ENCODE measurements at places on chromosomes 2 and 18.

- no peak for DNase-seq
These were observed 4.3 kb downstream of the KDM3A start for GRCh38 chr2:86445436-86445835.

GRCh38 chr2:29650631-29651097 lies 270.7 kb downstream of the ALK start:
- DNase-seq: peak; percentile 9

DNA sequence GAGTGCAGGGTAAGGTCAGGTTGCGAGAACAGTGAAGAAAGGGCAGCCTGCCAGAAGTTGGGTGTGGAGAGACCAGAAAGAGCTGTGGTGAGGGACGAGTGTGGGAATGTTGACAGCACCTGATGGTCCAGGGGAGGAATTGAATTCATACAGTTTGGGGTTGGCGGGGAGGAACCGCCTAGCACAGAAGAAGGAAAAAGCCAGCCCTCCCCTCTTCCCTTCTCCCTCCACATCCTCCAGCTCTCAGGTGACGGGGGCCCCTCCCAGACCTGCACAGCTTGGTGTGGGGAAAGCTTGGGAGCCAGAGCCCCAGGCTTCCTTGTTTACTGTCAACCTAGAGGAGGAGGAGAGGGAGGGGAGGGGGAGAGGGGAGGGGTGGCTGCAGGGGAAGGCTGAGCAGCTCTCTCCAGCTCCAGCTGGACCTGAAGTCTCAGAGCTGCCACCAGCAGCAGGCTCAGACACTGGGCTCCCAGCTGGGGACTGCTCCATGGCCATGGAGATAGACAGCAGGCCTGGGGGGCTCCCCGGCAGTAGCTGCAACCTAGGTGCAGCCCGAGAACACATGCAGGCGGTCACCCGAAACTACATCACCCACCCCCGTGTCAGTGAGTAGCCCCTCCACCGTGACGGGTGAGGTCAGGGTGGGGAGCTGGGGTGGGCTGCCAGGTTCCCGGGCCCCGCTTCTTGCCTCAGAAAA lies at the start of gene ATP6V1B1:
Gene ATP6V1B1, plus strand, starts transcription at position 433 of the 697 bp plus-strand sequence. Its CDS starts 55 bp downstream, at position 488.
- DNase-seq: no peak

DNA sequence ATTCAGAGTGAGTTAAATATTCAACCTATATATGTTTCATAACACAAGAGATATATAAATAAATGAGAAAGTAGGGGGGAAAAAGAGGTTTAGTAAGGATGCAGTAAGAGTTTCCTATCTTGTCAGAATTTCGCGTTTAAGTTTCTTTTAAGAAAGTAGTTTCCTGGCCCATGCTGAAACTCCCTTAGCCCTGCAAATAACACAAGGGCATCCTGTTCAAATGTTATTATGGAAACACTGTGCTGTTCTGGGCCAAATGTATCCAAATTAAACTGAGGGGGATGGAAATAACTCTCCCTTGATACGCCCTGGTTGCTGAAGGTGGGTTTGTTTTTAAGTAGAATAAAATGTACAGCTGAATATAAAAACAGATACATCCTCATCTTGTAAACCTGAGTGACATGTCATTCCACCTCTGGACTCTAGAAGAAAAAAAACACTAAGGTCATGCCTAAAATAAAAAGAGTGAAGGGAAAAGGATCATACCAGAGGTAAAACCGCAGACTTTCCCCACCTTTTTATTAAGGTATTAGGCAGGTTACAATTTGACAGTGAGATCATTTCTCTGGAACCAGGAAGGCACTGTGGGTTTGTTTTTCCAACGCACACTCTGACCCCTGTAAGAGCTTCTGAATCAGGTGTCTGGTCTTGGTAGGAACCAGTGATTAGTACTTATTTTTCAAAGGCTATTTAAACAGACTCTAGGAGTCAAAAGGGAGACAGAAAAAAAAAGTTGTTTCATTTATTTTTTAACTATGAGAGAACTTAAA lies 16.7 kb downstream of the BCL2 start:
- no peak for DNase-seq

DNA sequence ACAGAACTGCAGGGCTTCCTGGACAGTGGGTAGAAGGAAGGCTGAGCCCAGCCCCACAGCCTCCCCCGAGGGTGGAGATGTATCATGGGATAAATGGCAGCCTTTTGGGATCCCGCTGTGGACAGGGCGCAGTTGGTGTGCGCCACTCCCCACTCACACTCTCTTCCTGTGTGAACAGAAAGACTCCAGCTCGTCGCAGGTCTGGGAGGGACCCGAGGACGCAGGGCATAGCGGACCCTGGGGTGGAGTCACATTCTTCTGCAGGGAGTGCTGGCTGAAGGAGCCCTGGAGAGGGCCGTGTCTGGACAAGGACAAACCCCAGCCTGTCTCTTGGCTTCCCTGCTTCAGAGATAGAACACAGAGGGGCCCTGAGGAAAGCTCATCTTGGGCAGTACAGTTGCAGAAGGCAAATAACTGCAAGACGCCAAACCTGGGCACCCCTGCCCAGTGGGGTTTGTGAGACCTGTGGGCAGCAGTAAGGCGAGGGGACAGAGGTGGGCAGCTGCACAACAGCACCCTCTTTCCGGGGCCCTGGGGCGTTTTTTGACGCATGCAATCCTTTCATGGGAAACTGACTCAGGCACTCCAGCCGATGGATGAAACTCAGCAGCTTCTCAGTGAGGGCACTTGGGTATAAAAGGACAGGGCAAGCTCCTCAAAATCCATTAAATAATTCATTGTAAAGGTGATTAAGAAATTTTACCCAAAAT lies 101.9 kb downstream of the USP40 start:
- DNase-seq: no peak

- DNase-seq: no peak
These were observed 747.4 kb upstream of the SLC8A1 start for GRCh38 chr2:41199334-41199733.

GRCh38 chr2:236871500-236872001 lies 214.1 kb upstream of the COPS8 start:
- no peak for DNase-seq

DNA sequence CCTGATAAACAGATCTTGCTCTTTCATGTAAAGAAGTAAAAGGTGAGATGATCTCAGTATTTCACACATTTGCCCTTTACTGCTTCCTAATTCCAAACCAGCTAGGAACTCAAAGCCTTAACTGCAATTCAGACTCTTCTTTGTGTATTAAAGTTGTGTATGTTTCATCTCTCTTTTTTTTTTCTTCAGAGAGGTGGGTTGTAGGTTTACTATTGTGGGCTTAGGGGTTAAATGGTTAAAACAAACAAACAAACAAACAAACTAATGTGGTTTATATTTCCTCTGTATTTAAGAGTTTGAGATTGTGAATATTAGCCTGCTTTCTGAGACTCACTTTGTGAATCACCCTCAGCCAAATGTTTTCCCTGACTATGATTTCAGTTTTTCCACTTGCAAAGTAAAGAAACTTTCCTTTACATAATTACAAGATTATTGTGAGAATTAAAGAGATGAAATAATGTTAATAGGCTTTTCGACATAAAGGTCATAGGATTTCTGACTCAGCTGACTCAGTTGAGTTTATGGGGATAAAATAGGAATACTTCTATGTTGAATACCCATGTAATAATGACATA lies 2.8 kb downstream of the GULP1 start:
- no peak for DNase-seq
